ENCODE measurements at places on chromosomes 12 and 14.

GRCh38 chr12:51270067-51270950 lies at the start of gene SMAGP:
TSS of gene SMAGP (minus strand) at chr12:51270415. CDS start at chr12:51269278, 1,137 bp downstream.
- peak; percentile 91 for DNase-seq

DNA sequence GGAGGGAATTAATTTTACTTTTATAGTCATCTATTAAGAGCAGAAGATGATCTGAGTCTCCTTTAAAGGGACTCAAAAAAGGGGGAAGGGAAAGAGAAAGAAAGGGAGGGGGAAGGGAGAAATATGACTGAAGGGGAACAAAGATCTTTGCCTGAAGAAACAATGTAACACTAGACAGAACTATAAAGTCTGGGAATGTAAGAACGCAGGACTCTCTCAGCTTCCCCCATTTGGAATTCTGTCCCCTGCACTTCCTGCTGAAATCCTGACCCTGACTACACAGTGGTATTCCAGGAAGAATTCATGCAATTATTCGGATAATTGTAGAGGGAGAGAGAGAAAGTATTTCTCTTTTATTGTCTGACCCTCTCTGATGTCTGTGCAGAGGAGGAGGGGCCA lies 8.6 kb upstream of the HOXC11 start:
- DNase-seq, result no peak

- DNase-seq, result no peak
Observed at GRCh38 chr14:102528431-102529170, 19.0 kb upstream of the ANKRD9 start.

DNA sequence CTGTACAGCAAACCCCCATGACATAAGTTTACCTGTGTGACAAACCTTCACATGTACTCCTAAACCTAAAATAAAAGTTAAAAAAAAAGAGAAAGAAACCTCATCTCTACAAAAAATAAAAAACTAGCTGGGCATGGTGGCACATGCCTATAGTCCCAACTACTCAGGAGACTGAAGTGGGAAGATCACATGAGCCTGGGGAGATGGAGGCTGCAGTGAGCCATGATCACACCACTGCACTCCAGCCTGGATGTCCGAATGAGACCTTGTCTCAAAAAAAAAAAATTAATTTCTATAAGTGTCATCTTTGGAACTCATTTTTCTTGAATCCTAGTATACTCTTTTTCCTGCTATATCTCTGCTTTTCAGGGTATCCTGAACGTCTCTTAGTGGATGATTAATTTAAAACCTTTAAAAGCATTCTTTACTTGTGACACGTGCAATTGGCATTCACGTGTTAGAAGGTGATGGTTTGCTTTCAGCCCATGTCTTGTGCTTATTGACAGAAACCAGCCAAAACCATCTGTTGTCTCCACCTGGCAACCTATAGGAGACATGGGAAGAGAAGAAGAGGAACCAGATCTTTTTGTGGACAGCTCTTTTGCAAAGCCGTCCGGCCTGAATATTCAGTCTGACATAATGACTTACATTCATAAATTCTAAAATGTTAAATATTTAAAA lies 30.6 kb upstream of the PPFIBP1 start:
- DNase-seq, result peak; percentile 63

DNA sequence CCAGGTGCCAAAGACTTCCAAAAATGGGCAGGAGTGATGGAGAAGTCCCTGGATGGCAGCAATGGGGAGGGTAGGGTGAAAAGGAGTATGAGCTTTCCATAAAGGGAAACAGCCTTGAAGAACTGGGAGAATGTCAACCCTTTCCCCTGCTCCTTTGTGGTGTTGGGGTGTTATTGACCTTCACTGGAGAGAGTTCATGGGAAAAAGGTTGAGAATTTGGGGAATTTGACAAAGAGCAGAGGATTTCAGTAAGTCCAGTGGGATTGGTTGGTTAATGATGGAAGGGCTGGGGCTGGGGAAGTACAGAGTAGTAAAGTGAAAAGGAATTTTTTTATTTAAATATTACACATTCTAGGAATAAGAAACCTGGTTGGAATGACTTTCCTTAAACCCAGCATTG lies 116.6 kb downstream of the ERC1 start:
- DNase-seq, result no peak

GRCh38 chr14:50082784-50083466 lies 33.4 kb downstream of the VCPKMT start:
- DNase-seq, result no peak

DNA sequence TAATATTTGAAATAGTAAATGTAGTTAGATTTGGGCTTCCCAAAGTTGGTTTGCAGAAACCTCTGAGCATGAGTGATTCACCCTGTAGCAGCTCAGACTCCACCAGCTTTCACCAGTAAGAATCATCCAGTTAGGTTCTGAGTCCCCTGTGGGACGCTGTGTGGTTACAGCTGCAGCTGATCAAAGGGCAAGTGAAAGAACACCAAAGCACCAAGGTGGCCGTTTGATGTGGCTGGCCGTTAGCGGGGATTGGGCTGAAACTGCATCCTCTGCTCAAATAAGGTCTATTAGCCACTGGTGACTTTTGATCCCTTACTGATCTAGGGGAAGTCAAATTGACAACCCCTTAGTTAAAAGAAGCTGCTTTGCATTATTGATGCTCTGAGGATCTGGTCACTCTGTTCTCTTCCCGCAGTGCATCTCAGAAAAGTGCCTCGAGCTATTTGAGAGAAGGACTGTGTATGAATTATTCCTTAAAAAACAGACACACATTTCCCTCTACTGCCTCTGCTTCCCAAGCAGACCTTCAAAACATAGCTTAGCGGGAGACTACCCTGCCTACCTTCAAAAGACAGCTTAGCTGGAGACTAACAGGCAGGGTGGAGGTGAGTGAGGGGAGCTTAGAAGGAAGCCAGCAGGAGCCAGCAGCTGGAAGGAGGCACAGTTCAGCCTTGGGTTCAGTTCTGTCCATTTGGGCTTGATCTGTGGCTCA lies 3.7 kb downstream of the ABHD12B start:
- peak; percentile 38 for DNase-seq

DNA sequence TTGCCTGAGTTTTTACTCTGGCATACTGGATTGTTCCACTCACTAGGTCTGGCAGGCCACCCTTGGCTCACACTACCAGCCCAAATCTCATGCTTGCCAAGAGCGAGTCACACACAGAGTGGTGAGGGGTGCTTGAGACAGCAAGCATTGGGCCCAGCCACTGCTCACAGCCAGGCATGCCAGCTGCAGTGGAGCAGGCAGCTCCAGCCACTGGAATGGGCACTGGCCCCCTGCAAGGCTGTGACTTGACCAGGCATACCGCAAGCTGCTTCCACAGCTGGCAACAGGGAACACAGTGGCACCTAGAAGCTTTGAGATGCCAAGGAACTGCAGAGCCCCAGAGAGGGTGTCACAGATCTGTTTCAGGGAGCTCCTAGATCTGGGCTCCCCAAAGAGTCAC lies 488.5 kb downstream of the LRFN5 start:
- DNase-seq, result no peak

- DNase-seq, result no peak
Observed at GRCh38 chr14:94058128-94058673, 22.8 kb downstream of the DDX24 start.

GRCh38 chr12:11856971-11857370 lies 207.5 kb downstream of the ETV6 start:
- peak; percentile 65 for DNase-seq

- no peak for DNase-seq
Observed at GRCh38 chr12:50195832-50196231, 28.7 kb upstream of the CERS5 start.

- no peak for DNase-seq
Observed at GRCh38 chr14:101090976-101091375, 187.5 kb upstream of the RTL1 start.

DNA sequence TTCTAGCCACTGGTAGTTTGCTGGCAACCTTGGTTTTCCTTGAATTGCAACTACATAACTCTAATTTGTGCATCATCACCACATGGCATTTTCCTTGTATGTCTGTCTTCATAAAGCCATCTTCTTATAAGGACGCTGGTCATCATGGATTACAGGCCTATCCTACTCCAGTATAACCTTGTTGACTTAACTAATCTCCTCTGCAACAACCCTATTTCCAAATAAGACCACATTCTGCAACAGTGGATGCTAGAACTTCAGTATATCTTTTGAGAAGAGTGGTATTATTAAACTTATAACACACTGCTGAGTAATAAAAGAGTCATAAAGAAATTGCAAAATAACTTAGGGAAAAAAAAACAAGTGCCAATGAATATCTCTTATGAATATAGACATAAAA lies 511.8 kb upstream of the FOXG1 start:
- no peak for DNase-seq

- DNase-seq, result peak; percentile 76
Observed at GRCh38 chr14:91899213-91899612, 31.9 kb upstream of the TC2N start.

All from DMS53 (cell line).